ENCODE measurements at places on chromosomes 5 and 9.

- no peak for DNase-seq
These were observed 3.3 kb downstream of the HK3 start for GRCh38 chr5:176895831-176896230.

DNA sequence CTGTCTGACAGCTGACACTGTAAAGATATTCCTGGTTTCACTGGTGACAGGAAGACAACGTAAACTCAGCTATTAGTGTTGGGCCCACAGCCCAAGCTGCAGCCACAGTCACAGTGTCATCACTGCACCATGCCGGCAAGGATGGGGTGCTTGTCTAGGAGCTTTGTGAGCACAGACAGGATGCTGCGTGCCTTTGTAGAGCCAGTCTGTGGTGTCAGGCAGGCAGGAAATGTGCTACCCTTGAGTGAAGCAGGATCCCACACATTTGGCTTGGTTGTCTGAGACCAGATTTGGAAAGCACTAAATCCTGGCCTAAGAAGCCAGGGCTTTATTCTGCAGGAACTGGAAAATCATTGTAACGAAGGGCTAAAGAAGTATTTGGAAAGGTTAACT lies 121.6 kb upstream of the ADAMTS16 start:
- no peak for DNase-seq

GRCh38 chr9:126695186-126695585 lies 81.5 kb downstream of the LMX1B start:
- no peak for DNase-seq

DNA sequence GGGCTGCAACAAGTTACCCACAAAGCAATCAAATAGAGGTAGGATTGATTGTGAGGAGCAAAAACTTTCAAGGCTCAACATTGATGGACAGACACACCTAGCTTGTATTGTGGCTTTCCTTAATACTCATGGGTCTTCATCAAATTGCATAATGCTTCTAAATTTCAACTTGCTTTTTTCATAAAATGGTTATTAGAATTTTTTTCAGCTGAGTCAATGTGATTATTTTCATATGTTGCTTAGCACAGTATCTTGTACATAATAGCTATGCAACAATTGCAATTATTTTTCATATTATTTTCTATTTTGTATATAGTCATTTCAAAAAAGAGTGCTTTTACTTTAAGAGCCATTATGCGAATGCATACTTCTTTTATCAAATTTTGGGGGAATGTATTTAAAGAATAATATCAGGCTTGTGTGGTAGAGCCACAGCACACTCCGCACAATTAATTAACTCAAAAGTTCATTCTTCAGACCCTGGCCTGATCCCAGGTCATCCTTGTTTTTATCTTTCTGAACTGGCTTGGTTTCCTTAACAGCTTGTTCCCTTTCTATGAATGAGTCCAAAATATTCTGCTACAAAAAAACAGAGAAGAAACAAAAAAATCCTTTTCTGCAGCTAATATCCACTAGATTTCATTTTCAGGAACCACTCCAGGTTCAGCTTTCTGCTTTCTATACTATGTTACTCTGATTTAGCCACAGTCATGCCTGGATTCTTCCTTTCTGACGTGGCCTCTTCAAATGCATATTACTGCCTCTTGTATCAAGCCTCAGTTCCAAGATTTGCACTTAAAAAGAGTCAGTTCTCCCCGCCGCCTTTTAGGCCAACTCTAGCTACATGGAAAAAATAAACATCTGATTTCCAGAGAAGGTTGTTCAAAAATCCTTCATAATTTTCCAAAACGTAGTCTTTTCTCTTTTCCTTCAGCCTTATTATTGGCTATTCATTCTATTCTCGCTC lies 45.3 kb upstream of the CDH9 start:
- no peak for DNase-seq

GRCh38 chr5:65910711-65911110 lies 15.7 kb upstream of the ERBIN start:
- DNase-seq: no peak

All from activated gamma-delta T cell treated with anti-CD3 and anti-CD28 coated beads, Interleukin-2, amount 50 U/mL, for 16 hours (primary cell).